ENCODE measurements at places on chromosomes 12 and 14.
A peak's percentile ranks its signal among the peaks of the same experiment; 100 is the strongest.

DNA sequence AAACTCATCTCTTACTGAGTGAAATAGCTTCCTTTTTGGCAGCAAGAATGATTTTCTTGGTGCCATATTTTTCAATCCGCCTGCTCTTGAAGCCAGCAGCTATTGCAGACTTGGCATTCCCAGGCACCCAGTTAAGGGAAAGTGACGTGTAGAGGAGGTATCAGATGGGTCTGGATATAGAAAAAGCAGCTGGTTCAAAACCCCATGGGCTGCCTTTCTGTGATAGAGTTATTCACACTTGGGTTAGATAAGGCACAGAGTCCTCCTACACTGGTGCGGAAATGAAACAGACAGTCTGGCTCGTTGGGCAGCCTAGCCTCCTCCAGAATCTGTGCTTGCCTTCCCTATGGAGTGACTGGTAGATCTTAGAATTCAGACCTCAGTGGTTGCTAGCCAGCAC lies 62.2 kb downstream of the PTPN11 start:
- DNase-seq: no peak

GRCh38 chr12:95848575-95849388 lies 10.0 kb upstream of the SNRPF start:
- peak; percentile 53 for DNase-seq

DNA sequence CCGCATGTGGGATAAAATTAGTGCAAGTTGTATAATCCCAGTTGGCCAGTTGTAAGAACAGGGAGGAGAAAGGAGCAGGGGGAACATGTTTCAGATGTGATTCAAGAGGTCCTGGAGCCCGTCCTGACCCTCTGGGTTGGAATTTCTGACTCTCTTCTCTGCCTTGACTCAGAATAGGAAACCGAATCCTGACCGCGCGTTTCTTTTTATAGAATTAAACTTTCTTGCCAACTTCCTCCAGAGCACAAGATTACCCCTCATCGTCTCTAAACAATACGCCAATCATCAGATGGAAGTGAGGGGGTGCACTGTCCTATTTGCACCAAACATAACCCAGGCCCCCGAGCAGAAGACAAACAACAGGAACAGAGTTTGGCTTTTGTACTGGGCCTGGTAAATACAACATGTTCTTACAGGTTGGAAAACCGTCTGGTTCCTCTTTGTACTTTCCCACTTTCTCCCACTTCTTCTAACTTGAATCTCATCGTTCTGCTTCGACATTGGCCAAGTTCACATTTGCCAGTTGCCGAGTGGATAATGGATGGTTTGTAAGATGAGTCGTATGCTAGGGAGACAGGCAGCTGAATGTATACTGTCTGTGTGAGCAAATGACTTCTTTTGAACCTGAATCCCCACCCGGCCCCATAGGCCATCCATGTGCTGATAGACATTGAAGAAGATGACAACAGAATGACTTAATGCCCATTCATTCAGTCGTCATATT lies 42.6 kb upstream of the MED13L start:
- DNase-seq: peak; percentile 14

GRCh38 chr12:65536876-65537681 lies 258.6 kb downstream of the MSRB3 start:
- DNase-seq: no peak

DNA sequence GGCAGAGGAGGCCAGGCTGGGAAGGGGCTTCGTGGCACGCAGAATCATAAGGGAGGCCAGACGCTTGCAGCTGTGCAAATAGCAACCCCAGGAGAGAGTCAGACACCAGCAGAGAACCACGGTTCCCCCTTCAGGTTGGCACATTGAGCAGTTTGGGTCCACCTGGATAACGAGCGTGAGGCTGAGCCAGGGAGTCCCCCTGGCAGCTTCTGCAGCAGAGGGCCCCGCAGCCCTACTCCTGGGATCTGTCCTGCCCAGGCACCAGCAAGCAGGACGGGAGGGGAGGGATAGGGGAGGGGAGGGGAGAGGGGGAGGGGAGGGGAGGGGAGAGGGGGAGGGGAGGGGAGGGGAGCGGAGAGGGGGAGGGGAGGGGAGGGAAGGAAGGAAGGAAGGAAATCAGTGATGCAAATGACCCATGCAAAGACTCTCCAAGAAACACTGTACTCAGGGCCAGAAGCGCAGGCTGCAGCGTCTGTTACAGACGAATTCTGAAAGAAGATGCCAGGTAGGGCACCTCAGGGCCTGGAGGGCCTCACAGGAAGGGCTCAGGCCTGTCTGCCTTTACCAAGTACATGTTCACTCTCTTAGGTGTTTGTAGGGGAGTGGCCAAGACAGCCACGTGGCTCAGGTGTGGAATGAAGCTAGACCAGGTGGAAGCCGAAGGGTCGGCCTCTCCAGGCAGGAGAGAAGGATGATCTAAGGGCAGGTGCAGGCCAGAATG lies 32.3 kb upstream of the MMP17 start:
- no peak for DNase-seq

GRCh38 chr12:1643905-1644533 lies 15.0 kb downstream of the WNT5B start:
- no peak for DNase-seq

GRCh38 chr12:82723891-82724290 lies 37.2 kb downstream of the TMTC2 start:
- DNase-seq: no peak

DNA sequence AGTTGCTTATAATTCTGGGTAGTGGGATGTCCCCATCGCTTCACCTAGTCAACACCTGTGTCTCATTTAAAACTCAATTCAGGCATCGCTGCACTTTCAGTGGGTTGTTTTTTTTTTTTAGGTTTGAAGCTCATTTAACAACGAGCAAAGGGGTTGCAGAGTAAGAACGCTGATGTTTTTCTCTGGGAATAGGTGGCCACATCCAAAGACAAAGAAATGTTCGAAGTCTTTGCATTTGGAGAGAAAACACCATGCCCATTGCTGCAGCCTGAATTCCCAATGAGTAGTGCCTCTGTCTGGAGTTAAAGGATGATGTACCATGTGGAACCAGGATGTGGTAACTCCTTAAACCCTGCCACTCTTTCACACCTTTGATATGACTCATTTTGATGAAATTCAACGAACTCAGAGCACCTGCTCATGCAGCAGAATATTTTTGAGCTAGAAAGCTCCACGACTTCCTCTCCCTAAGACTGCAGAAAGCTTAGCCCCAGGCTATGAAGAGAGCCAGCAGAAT lies 35.1 kb upstream of the BATF start:
- DNase-seq: no peak

GRCh38 chr12:83057436-83057835 lies 370.7 kb downstream of the TMTC2 start:
- DNase-seq: no peak

- no peak for DNase-seq
These were observed 5.0 kb downstream of the CMKLR1 start for GRCh38 chr12:108333898-108334699.

DNA sequence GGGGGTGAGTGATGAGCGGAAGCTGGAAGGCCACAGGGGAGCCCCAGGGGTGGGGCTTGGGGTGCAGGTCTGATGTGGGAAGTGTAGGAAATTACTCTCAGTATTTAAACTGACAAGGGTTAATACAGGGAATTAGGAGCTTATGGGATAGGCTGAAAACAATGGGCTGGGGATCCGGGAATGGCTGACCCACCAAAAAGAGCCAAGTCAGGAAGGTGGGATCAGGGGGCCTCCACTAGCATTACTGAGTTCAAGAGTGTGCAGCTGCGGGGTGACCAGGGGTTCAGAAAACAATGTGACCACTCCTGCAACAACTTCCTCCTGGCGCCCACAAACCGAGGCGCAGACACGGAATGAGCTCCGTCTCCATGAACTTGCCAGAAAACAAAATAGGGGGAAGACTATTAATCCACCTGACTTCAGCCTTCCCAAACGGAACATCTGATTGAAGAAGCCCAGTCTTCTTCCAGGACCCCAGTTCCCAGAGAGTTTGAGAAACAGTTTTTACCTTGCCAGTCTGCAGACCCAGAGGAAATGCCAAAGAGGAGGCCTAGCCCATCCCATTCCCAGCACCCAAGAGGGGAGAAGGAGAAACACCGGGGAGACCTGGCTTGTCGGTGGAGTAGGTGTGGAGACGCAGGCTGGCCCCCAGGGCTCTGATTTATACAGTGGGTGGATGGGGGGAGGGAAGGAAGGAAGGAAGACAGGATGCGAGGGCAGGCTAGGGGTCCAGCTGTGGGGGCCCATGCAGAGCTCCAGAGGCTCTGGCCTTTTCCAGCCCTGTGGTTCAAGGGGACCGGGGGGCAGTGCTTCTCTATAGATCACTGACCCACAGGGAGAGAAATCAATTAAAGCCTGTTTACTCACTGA lies 16.5 kb upstream of the YY1 start:
- peak; percentile 18 for DNase-seq

DNA sequence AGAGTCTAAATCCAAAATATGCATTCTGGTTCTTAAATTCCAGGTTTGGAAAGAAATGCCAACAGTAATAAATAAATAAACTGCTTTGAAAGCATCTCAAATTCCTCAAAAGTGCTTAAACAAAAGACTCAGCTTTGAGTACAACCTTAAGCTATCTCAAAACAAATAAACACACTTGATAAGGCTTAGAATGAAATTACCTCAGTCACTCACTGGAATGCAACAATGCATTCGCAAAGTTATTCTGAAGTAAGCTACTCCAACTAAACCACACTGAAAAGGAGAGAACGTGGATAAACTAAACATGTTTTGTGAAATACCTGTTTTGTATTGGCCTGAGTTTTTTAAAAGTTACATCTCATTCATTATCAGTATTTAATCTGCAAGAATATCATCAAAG lies 1.2 kb downstream of the SPTSSA start:
- DNase-seq: no peak

GRCh38 chr14:98633380-98633779 lies 638.6 kb downstream of the BCL11B start:
- peak; percentile 30 for DNase-seq

DNA sequence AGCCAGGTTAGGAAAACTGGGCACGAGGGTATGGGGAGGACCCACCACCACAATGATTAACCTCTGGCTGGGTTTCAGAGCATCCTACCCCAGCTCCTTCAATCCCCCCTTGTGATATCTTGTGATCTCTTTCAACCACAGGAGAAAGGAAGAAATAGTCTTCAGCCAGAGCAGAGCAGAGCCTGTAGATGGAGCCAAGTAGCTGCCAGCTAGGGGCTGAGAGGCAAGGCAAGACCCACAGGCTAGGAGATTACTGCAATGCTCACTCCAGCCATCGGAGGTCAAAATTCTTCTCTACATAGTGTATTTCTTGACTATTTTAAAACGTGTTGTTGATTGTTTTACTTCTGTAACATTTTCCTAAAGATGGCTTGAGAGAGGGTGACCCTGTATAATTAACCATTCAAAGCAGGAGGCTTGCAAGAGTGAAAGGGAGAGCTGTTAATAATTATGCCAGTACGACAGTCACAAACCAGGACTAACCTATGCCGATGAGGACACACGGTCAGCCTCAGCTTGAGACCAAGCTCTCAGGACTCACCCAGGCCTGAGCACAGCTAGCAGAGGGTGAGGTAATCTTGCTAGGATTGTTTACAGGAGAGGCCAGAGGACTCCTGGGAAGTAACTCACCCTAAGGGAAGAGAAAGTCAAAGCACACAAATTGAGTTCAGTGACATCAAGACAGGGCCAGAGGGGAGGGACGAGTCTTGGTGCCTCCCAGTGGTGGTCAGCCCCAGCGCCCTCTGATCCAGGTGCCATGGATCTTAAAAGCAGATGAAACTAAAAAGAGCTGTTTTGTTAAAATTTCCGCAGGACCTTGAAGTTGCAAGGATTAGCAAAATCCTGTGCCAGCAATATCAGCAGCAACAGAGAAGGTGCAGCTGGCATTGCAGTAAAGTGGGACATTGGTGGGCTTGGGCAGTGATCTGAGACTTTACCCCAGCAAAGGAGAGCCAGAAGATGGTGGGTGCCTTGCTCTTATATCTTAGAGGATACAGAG lies 29.8 kb upstream of the CDKN3 start:
- DNase-seq: peak; percentile 43

- no peak for DNase-seq
These were observed 83.2 kb upstream of the TBX3 start for GRCh38 chr12:114767084-114767760.

- no peak for DNase-seq
These were observed 3.0 kb downstream of the KRT73 start for GRCh38 chr12:52615208-52615868.

GRCh38 chr12:1373901-1374735 lies 220.3 kb downstream of the FBXL14 start:
- DNase-seq: no peak

DNA sequence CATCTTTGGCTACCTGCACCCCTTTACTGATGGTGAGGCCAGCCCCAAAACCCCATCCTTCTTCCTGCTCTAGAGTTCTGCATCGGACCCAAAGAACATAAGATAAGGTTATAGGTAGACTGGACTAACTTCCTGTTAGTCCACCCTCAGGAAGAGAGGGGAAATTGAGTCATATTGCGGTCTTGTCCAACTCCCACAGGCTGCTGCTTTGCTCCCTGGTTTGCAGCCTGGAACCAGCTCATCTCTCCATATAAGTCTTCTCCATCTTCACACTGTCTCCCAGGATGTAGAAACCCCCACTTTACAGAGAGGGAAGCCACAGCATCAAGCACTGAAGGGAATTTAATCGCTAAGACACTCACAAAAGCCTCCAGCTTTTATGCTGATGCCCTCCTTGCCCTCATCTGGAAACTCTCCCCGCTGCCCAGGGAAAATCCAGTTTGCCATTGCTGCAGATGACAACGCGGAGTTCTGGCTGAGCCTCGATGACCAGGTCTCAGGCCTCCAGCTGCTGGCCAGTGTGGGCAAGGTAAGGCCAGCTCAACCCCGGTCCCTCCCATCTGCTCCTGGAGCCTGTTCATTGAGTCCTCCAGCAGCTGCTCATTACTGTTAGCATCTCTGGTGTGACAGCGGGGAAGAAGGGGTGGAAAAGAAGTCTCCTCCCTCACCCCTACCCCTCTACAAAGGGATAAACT lies 85.3 kb downstream of the B4GALNT3 start:
- DNase-seq: no peak

DNA sequence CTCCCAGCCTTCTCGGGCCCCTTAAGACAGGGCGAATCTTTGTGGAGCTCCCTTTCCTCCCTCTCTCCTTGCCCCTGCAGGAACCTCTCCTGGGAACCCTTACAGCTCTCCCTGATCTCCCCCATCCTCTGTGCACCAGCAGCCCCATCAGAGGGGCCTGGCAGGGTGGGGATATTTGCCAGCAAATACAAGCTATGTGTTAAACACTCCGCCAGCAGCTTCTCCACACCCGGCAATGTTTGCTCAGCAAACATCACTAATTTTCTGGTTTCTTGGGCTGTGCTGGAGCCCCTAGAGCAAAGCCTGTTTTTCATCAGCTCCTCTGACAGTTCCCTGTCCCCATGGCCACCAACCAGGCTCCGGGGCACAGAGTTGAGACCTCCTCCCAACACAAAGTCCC lies 147.5 kb upstream of the LHX5 start:
- no peak for DNase-seq

- DNase-seq: no peak
These were observed 353.9 kb downstream of the PCNX1 start for GRCh38 chr14:71261206-71261605.

DNA sequence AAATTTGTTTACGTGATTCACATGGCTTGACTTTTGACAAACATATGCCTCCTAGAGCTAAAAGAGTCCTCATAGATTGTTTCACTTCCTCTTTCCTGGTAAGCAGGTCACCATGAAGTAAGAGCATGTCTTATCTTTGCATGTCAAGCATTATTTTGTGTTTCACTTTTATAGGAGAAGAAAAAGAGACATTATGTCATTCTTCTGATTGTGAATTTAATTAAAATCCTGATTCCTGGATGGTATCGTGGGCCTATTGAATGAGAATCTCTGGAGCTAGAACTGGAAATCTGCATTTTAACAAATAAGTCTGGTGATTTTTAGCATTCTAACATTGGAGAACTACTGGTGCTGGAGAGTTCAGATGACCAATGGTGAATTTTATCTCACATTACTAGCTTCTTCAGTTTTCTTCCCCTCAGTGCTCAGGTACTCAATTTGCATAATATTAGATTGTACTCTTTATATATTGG lies 218.6 kb upstream of the ATP2B1 start:
- no peak for DNase-seq
